ENCODE measurements at places on chromosomes 16 and 17. TPM values are rescaled to one million over a fixed set of nuclear protein-coding genes. Genes with fewer than 3 reads are reported as not detected.
A peak's percentile ranks its signal among the peaks of the same experiment; 100 is the strongest.

DNA sequence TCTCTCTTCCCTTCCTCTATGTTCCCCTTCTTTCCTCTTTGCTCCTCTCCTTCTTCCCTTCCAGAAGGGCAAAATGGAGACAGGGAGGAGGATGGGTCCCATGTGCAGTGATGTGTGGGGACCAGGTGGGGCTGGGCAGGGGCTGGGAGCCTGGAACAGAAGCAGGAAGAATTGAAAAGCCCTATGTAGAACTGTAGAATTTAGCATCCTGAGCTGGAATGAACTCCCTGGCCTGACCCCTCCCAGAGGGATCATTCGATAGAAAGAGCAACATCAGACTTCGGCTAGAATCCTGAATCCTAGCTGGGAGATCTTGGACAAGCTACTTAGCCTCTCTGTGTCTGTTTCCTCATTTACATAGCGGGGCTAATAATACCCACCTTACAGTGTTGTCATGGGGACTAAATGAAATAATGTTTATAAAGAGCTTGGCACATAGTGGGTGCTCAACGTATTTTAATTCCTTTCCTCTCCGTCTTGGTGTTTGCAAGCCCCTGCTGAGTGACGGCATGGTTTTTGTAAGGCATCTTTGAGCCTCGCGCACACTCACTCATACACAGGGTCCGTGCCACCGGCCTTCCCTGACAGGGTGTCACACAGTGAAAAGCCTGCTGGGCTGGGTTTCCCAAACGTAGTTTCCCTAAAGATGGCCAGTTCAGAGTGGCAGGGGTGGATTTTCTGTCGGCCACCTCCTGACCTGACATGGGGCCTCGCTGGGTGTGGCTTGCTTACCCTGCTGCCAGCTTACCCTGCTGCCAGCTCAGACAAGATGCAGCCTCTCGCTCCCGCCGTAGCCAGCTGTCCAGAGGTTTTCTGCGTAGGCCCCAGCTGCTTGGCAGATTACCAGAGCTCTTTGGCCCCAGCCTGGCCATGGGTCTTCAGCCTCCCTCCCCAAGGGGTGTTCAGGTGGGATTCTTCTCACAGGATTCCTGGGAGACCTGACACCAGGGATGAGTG is 6.1 kb upstream of the ARHGAP23 start:
- no peak for DNase-seq

DNA sequence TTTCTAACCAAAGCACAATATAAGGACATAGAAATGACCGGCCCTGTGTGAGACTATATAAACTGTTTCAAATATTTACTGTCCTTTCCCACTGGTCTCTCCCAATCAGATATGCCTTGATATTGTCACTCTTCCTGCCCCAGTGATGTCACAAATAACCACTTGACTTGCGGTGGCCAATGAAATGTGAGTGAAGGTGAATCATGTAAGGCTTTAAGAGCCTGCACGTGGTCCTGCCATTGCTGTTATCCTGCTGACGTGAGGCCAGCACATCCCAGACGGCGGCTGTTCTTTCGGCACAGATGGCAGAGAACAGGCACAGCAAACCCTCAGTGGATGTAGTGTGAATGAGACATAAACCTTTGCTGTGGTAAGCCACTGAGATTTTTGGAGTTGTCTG is 5.4 kb upstream of the KLHL11 start:
- DNase-seq: no peak

- peak; percentile 86 for DNase-seq
Observed at GRCh38 chr17:18235743-18236256, 10.4 kb downstream of the LLGL1 start.

The NOB1 gene
- total RNA-seq: 20.6 TPM

- no peak for DNase-seq
Observed at GRCh38 chr17:7959503-7960253, 27.7 kb downstream of the CNTROB start.

DNA sequence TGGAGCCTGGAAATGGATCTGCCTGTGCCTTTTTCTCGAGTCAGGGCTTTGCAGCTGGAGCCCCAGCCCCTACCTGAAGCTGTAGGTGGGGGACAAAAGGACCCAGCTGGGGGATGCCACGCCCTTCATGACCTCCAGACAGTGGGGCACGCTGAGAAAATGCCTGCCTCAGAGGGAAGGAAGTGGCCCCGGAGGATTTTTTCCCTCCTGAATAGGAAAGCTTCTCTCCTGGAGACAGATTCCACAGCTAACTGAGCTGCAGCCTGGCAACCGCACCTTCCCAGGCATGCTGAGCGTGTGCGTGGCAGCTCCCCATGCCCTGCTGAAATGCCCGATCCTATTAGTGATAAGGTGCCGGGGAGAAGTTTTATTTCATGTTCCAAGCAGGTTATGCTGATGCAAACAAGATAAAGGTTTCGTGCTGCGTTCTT is 58.0 kb downstream of the AIPL1 start:
- no peak for DNase-seq

GRCh38 chr17:81402981-81403467 is 7.8 kb downstream of the BAHCC1 start:
- no peak for DNase-seq

The EFCAB13 gene
- total RNA-seq: 3.0 TPM

- peak; percentile 89 for DNase-seq
Observed at GRCh38 chr17:35082073-35082657, 18.7 kb upstream of the RFFL start.

The RARA gene
- 10.2 TPM for total RNA-seq

DNA sequence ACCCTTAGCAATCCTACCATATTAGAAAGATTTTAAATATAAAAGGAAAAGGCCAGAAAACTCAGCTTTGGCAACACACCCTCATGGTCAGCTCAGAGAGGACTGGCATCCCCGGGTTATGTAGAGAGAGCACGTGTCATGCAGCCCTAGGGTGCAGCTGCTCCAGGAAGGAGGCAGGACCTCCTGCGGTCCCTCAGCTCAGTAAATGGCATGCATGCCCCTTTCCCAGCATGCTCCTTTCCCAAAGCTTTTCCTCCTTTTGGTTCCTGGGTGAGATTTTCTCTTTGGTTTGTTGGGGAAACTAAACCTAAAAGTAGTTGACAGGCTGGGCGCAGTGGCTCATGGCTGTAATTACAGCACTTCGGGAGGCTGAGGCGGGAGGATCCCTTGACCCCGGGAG is 3.9 kb downstream of the GAN start:
- peak; percentile 52 for DNase-seq

The AGRP gene
- total RNA-seq: not detected

The TMED6 gene
- total RNA-seq: not detected

The NR1D1 gene
- 5.5 TPM for total RNA-seq

DNA sequence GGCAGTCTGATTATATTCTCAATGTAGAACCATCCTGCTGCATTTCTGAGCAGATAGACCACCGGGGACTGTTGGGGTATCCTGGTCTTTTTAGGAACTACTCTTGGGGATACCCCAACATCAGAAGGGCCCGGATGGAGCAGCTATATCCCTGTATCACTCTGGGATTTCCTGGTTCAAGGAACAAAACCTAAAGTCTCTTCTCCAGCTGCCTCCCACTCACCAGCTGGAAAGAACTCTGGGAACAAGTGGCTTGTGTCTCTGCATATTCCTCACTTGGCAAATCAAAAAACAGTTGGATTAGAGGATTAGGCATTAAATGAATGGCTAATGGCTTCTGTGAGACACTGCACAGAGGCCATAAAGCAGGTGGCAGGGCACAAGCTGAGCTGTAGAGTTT is 62.3 kb upstream of the HS3ST2 start:
- DNase-seq: no peak

The MMP28 gene
- not detected for total RNA-seq

- no peak for DNase-seq
Observed at GRCh38 chr17:57720386-57721035, 24.6 kb downstream of the CCDC182 start.

DNA sequence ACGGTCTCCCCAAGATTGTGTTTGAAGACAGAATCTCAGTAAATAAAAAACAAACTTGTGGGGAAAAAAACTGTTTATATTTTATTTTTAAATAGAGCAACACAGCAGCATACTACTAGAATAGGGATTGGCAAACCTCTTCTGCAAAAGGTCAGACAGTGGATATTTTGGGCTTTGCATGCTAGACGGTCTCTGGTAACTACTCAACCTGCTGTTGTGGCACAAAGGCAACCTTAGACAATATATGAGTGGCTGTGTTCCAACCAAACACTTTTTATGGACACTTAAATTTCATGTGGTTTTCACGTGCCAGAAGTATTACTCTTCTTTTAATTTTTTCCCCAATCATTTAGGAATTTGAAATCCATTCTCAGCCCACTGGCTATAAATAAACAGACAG is 55.0 kb downstream of the IRX5 start:
- no peak for DNase-seq

The INCA1 gene
- not detected for total RNA-seq

DNA sequence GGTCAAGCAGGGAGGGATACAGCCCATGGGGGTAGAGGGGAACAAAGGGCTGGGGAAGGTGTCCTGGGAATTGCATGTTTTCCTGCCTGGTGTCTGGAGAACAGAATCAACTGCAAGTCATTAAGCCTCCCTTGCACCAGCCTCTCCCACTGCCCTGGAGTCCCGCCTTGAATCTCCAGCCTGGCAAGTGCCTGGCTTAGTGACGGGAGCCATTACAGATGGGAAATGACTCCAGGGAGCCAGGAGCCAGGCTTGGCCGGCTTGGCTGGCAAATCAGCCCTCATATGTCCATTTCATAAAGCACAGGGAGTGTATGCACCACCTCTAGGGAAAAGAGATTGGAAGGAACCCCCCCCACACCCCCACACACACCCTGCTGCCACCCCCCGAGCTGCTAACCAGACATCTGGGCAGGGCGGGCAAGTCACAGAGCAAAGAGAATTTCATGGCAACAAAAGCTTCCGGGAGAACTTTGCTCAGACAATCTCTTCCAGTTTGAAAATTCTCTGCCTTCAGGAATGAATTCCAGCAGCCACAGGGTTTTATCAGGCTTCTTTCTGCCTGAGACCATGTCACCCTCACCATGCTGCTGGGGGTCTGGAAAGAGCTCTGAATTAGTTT is 127.7 kb downstream of the NTN1 start:
- no peak for DNase-seq

- no peak for DNase-seq
Observed at GRCh38 chr16:49643429-49644144, 212.3 kb downstream of the ZNF423 start.

- no peak for DNase-seq
Observed at GRCh38 chr16:51114382-51114781, 36.7 kb downstream of the SALL1 start.

DNA sequence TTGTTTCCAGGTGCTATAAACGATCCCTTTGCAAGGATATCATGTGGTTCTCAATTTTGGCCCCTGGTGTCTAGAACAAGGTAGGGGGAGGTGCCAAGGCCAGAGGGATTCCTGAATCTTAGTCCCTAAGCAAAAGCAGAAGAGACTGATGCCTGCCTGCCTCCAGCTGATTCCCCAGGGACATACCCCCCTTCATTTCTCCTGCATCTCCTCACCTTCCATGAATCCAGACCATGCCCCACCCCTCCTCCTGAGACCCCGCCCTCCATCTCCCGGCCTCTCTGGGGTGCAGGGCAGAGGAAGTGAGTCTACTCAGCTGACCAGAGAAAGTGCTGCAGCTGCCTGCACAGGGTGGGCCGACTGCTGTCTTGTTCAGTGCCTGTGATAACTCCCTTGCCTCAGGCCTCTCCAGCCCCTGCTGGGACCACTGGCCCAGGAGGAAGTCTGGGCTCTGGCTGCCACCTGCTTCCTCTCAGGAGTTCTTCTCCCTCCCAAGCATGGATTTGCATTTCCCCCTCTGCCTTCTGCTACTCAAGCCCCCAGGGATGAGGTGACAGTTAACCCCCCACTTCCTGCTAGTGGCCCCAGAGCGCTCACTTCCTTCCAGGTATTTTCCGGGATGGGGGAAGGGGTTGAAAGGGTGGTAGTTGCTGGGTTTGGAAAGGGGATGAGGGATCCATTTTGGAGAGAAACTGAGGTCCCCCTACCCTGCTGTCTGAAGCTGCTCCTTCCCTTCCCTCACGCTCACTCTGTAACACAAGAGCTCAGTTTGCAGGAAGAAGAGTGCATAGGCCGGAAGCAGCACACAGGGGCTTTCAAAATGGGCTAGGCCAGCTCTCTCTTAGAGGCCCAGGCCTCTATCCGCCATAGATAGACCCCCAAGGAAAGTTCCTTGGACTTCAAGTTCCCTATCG is 10.5 kb upstream of the TSPOAP1 start:
- DNase-seq: peak; percentile 83

The ATP2A3 gene
- total RNA-seq: 0.96 TPM
